ENCODE measurements at places on chromosomes 12 and 14.
A peak's percentile ranks its signal among the peaks of the same experiment; 100 is the strongest.

GRCh38 chr14:64889352-64889751, 9.6 kb upstream of the SPTB start:
- no peaks in the 10 kb centered on the region for H3K4me1 ChIP-seq
- DNase-seq = no peak
- no peak overlapping the region for H3K27ac ChIP-seq
- no peaks in the 10 kb centered on the region for H3K36me3 ChIP-seq
- peaks cover 45% of the 10 kb centered on the region for H3K27me3 ChIP-seq

DNA sequence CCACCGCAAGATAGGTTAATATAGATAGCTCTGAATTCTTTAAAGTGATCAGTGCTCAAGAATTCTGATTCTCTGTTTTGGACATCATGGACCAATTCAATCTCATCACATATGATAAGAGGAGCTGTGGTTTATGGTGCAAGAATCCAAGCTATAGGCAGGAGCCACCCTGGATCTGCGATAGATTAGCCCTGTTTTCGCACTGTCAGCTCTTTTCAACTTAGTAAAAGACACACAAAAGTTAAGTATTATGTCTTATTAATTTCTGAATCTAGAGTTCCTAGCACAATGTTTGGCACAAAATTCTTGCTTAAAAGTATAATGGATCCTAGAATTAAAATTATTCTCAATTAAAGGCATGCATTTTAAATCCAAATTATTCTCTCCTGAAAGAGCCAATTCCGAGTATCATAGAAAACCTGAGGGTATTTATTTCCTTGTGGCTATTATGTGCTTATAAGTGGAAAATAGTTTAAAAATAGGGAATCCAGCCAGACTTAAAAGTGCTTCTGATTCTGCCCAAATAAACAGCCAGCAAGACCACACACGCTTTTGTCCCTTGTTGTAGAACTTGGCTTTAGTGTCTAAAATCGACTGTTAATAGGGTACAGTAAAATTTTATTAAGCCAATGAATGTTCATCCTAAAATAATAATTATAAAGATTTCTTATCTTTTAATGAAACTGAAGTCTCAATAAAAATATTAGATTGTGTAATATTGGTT, 184.9 kb upstream of the FLRT2 start:
- H3K36me3 ChIP-seq = no peaks in the 10 kb centered on the region
- no peaks in the 10 kb centered on the region for H3K4me1 ChIP-seq
- H3K27me3 ChIP-seq = no peaks in the 10 kb centered on the region

- no peaks in the 10 kb centered on the region for H3K27me3 ChIP-seq
- no peaks in the 10 kb centered on the region for H3K36me3 ChIP-seq
- no peak overlapping the region for H3K4me3 ChIP-seq
- H3K27ac ChIP-seq = no peak overlapping the region
These were observed 1162.1 kb upstream of the USP15 start for GRCh38 chr12:61098031-61098580.

DNA sequence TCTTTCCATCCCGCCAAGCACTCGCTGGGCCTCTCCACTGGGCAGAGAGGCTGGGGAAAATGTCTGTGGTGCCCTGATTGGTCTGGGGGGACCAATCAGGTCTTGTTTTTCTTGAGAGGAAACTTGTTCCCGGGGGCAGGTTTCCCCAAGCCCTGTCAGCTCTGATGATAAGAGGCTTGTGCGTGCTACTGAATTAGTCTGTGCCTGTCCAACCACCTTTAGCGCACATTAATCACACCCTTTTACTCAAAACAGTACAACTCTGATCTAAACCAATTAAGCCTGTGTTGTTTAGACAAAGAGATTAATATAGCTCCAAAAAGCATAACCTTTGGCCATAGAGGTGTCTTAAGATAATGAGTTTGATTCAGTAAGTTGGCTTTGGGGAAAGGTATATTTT, 580.4 kb downstream of the VRK1 start:
- H3K27me3 ChIP-seq = no peaks in the 10 kb centered on the region
- no peak overlapping the region for H3K4me3 ChIP-seq
- H3K4me1 ChIP-seq = peaks cover 70% of the 10 kb centered on the region
- peaks cover 18% of the 10 kb centered on the region for H3K36me3 ChIP-seq
- no peak for DNase-seq

DNA sequence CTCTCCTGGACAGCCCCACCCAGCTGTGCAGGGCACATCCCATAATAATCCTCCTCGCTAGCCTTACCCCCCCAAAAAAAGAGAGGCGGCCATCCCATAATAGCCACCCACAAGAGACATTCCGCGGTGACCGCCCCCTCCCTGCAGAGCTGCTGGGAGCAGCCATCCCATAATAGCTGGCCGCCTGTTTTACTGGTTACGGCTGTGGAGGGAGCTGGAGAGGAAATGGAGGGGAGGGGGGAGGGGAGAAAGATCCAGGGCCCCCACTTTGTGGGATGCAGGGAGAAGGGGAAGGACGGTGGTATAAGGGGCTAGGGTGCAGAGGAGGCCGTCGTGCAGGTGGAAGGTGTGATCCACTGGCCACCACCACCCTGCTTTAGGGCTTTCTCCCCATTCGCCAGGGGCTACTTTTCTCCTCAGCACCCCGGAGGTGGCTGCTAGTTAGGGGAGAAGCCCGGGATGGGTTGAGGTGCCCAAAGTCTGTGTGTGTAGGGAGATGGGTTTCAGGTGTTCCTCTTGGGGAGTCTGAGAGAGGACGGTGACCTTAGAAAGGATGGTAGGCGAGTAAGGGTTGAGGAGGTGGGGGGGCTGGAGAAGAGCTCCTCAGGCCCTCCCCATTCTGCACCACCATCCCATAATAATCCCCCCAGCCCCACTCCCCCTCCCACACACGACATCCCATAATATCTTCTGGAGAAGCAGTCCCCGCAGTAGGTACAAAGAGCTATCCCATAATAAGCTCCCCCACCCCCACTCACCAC, 6.0 kb upstream of the CHD4 start:
- H3K27ac ChIP-seq = peak overlapping the region; percentile 67
- no peaks in the 10 kb centered on the region for H3K27me3 ChIP-seq
- H3K4me3 ChIP-seq = peak overlapping the region; percentile 32
- no peak for DNase-seq
- H3K36me3 ChIP-seq = no peaks in the 10 kb centered on the region

DNA sequence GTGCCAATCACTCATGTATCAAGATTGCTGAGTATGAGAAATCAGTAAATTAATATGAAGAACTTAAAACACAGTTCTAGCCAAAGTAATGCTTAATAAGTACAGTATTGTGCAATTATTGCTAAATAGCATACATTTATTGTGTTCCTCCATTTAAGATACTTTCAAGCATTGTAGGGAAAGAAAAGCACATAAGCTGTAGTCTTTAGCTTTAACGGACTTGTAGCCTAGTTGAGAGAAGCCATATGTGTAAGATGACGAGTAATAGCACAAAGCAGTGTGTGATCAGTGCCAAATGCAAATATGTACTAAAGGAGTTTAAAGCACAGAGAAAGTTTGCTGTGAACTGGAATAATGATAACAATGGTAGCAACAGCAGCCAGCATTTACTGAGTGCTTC, 38.1 kb downstream of the ETV6 start:
- H3K36me3 ChIP-seq = no peaks in the 10 kb centered on the region
- H3K27ac ChIP-seq = no peak overlapping the region
- no peaks in the 10 kb centered on the region for H3K27me3 ChIP-seq

DNA sequence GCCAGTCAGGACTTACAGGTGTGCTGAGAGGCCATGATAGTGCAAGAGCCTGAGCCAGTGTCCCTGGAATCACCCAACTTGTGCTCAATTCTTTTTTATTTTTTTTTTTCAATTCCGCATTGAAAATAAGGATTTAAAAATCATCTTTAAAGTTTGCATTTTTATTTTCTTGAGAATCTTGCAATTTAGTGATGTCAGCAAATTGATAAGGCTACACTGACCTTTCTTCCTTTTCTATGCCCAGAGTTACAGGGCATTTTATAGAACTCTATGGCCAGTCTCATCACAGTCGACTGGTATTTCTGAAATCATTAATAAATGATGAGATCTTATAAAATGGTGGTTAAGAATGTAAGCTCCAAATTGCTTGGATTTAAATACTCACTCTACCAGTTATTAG, 63.3 kb upstream of the PRKD1 start:
- no peaks in the 10 kb centered on the region for H3K27me3 ChIP-seq
- no peaks in the 10 kb centered on the region for H3K4me1 ChIP-seq
- no peak for DNase-seq
- no peak overlapping the region for H3K4me3 ChIP-seq

GRCh38 chr14:39265806-39266524, 32.2 kb downstream of the MIA2 start:
- H3K4me1 ChIP-seq = peaks cover 40% of the 10 kb centered on the region
- H3K36me3 ChIP-seq = peaks cover 14% of the 10 kb centered on the region
- peak overlapping the region; percentile 81 for H3K4me3 ChIP-seq
- H3K27me3 ChIP-seq = no peaks in the 10 kb centered on the region

DNA sequence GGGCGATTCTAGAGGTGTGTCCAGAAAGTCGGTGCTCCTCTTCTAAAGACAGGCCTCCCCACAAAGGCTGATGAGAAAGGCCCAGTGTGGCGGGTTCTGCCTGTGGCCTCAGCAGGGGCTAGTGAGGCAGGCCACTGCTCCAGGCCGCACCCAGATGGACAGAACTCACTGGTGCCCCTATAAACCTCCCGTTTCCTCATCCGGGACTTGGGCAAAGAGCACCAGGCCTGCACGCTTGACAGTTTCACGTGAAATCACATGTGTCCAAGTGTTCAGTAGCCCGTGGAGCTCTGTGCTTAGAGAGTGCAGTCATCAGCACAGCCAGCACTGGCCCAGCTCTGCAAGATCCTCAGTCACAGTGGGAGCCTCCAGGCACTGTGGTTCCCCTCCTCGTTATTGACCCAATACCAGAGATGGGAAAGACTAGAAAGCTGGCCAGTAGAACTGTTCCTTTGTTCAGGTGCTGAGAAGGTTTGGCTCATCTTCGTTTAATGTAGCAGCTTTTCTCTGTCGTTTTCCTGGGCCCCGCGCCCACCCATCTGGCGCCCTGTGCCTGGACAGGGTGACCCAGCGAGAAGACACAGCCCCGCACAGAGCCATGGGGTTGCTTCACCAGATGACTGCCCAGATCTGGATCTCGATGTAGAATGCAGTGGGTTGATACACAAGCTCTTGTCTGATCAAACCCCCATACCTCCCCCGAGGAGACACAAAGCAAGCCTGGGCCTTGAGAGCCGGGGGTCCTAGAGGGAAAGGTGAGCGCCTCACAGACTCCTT, 26.3 kb downstream of the IL31 start:
- peaks cover 3% of the 10 kb centered on the region for H3K4me1 ChIP-seq
- H3K27me3 ChIP-seq = peaks cover 3% of the 10 kb centered on the region
- no peak for DNase-seq
- H3K4me3 ChIP-seq = no peak overlapping the region
- no peaks in the 10 kb centered on the region for H3K36me3 ChIP-seq
